ENCODE measurements at places on chromosomes 7 and 10. TPM values are rescaled to one million over a fixed set of nuclear protein-coding genes. Genes with fewer than 3 reads are reported as not detected.

DNA sequence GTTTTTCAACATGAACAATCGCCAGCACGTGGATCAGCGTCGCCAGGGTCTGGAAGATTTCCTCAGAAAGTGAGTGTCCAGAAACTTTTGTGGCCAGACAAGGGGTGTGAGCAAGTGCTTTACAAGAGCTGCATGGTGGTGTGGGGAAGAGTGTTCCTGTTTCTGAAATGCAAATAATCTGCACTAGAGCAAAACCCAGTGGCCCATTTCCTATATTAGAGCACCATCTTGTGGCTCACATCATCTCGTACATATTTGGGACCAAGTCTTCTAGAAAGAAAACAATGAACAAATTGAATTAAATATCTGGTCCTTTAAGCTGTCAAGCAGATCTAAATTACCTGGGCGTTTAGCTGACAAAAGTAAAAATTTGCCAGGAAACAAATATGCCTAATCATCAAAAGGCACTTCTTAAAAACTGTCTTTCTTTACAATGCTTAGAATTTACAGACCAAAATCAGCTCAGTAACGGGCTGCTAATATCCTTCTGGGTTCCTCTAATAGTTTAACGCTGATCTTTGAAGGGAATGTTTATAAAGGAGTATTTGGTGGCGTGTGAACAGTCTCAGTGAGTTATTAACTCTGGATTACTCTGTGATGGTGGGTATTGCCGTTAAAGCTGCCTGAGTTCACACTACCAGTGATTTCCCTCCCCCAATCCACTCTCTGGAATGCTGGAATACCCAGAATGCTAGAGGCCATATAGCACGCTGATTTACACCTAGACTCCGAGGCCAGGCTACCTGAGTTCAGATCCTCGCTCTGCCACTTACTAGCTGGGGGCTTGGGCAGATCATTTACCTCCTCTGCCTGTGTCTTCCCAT lies 73.6 kb downstream of the SNX10 start:
- peak; percentile 75 for DNase-seq

HTRA1 gene
- total RNA-seq, result not detected

DNA sequence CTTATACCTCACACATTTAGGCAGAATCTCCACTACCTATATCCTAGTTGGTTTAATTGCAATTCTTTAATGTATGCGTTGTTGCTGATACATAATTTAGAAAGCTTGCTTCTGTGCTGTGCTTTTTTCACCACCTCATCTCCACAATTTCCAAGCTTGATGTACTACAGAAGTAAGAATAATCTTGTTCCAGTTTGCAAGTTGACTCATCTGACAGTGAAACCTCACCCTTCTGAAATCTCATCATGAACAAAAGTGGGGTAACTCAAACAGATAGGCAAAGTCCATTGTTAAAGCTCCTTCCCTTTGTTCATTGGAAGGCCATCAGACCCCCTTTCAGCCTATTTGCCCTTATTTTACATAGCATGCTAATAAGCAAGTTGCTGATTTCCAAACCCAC lies 13.6 kb downstream of the EIF4EBP2 start:
- DNase-seq, result no peak

GRCh38 chr7:12719981-12720865 lies 32.8 kb downstream of the ARL4A start:
- no peak for DNase-seq

DNA sequence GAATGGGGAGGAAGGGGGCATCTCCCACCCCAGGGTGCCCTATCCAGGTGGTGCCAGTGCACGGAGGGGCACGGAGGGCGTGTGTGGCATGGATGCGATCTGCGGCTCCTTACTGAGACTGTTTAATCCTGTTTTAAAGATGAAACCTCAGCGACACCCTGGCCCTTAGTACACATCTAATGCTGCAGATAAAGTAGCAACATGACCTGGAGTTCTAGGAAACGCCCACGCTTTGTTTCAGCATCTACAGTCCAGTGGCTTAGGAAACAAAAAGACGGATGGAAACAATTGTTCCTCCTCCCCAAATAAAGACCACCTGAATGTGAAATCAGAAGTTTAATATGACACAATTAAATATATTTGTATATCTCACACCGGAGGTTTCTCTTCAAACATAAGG lies 201.9 kb downstream of the DNAJB6 start:
- no peak for DNase-seq

ADCYAP1R1 gene
- total RNA-seq, result not detected

DNA sequence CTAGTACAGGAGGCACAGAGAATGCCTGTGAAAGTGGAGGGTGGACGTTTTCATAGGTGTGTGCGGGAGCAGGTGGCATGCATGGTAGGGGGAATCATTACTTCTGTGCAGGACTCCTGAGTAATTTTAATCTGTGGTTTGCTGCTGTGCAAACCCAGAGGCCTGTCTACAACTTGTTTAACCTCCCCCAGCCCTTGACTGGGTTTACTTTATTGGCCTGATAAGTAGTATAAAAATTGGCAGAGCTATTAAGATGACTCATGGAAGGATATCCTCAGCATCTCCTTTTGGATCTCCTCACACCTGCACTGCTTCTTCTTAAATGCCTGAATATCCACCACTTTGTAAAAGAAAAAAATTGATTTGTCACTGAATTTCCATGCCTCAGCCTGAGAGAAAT lies 104.8 kb downstream of the AUTS2 start:
- DNase-seq, result no peak

GRCh38 chr10:11002916-11003315 lies 14.8 kb upstream of the CELF2 start:
- DNase-seq, result no peak

- peak; percentile 21 for DNase-seq
These were observed 59.7 kb upstream of the CDK14 start for GRCh38 chr7:90536449-90536848.

GRCh38 chr7:12957487-12957886 lies 270.1 kb downstream of the ARL4A start:
- no peak for DNase-seq

DNA sequence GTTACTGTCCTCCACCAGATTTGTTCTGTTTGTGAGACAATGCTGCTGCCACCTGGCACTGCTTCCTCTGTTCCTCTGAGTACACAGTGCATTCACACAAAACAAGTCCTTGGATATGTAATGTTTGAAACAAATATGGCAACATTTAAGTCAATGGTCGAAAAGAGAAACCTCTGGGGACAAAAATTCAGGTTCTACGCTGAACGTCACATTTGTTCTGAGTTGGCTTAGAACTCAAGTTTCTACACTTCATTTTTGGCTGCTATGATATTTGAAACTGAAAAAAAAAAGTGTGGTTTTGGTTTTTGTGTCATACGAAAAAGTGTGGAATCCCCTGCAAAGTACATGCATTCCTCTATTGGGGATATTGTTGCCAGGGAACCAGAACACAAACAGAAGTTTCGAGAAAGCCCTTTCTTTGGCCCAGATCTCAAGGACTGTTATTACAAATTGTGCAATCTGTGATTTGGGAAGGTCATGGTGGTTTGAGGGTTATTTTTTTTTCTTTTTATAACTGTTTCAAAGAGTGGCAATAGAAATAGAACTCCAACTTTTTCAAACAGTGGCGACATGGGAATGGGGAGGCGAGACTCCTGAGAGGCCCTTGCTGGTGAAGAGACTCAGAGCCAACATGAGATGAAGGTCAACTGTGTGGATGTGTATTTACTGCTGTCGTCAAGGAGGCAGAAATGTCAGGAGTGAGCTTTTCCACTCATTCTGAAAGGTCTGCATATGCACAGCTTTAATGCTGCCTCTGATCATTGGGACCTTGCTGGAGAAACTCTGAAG lies 127.5 kb downstream of the CUBN start:
- DNase-seq, result peak; percentile 89

PRR15 gene
- total RNA-seq, result not detected

ASB10 gene
- not detected for total RNA-seq

GRCh38 chr7:98613601-98614425 lies 3.3 kb upstream of the NPTX2 start:
- DNase-seq, result no peak

HMX3 gene
- 0.34 TPM for total RNA-seq

ACSM6 gene
- total RNA-seq, result not detected

DNA sequence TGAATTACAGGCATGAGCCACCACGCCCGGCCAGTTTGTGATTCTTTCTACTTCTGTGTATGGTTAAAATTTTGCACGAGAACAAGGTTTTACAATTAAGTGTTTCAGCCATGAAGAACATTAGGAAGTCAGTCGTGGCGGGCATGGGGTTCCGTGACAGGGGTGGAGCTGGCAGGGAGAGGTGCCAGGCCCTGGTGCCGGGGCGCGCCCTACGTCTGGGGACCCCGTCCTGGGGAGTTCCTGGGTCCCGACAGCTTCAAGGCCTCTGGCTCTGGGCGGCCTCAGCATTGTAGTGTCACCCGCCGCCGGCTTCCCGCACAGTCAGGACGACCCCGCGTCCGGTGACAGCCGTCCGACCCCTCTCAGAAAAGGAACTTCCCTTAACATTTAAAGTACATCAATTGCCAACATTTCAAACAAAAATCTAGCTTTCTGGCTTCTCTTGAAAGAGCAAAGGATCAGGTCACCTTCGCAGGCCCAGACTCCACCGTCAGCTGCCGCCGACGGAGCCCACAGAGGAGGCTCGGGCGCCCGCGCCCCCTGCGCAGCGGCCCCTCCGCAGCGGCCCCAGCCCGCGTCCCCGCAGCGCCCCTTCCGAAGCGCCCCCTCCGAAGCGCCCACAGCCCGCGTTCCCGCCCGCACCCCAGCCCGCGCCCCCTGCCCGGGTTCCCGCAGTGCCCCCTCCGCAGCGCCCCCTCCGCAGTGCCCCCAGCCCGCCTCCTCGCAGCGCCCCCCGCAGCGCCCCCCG lies 23.2 kb upstream of the MKI67 start:
- DNase-seq, result peak; percentile 24

HOXA13 gene
- not detected for total RNA-seq

- DNase-seq, result no peak
These were observed 1.6 kb downstream of the PDGFA start for GRCh38 chr7:517774-518629.

GRCh38 chr7:28988810-28989209 lies 30.7 kb upstream of the TRIL start:
- DNase-seq, result no peak

DNA sequence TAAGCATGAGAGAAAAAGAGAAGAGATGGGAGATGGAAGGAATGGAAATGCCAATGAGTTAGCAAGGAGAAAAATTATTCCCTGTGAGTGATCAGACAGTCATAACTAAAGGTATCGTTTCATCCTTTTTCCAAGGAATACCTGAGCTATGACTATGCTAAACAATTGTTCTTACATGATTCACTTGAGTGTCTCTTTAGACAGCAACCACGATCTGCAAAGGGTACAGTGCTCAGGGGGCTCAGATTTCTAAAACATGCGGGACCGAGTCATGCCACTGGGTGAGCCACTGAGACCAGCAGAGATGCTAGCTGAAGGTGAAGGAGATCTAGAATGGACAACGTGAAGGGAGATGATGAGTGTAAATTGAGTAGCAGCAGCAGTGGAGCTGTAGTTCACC lies 78.0 kb upstream of the CTTNBP2 start:
- no peak for DNase-seq

OR2A42 gene
- total RNA-seq, result not detected

- no peak for DNase-seq
These were observed 129.7 kb downstream of the SEMA3E start for GRCh38 chr7:83519240-83519639.

MAT1A gene
- total RNA-seq, result not detected

GRCh38 chr7:92916770-92917224 lies 80.4 kb upstream of the CDK6 start:
- DNase-seq, result no peak

PNLIPRP2 gene
- not detected for total RNA-seq

Data from CD4-positive, alpha-beta T cell (primary cell).